ENCODE measurements at places on chromosomes 5 and 9. TPM values are rescaled to one million over a fixed set of nuclear protein-coding genes. Genes with fewer than 3 reads are reported as not detected.

DNA sequence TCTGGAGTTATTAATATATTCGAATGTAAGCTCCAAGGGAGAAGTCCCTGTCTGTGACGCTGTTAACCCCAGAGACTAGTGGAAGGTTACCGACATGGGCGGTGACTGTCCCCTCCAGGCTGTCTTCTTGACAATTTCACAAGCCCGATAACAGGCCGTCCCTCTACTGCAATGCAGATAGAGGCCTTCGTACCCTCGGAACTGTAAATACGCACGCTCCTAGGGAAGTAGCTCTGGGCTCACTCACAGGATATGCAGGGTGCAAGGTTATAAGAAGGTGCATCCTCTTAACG, 680 bp upstream of the RFK start:
- no peaks in the 10 kb centered on the region for H3K27me3 ChIP-seq
- H3K4me1 ChIP-seq: peaks cover 26% of the 10 kb centered on the region
- peak overlapping the region; percentile 85 for H3K4me3 ChIP-seq
- peak; percentile 75 for DNase-seq
- peaks cover 21% of the 10 kb centered on the region for H3K36me3 ChIP-seq

- H3K4me1 ChIP-seq: no peaks in the 10 kb centered on the region
- no peaks in the 10 kb centered on the region for H3K36me3 ChIP-seq
- no peak for DNase-seq
- H3K27ac ChIP-seq: no peak overlapping the region
- no peak overlapping the region for H3K4me3 ChIP-seq
Observed at GRCh38 chr5:180366326-180366725, 13.2 kb upstream of the GFPT2 start.

DNA sequence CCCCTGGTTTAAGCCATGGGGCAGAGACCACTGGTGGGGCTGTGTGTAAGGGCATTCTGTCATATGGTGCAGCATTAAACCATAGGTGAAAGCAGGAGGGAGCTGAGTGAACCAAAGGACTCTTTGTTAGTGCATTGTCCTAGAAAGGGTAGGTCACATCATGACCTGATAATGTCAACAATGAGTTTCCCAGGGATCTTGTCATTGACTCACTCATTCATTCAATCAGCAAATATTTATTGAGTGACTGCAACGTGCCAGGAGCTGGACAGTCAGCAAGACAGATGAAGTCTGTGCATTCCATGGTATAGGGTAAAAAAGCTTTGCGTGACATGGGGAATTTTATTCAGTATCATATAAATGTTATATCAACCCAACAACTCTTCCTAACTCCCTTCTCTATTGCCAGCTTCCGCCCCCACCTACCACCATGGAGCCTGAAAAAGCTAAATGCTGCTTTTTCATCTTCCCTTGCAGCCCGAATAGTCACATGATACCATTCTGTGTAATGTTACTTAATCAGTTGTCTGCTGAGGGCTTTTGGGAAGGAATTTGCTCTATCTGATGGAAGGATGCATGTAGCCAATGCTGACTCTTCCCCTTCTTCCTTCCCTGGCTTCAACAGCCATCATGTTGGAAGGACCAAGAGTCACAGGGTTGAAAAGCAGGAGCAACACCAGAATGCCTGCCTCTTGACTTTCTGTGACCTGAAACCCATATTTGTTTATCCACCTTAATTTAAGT, 11.5 kb upstream of the OTULINL start:
- no peak overlapping the region for H3K27ac ChIP-seq
- no peaks in the 10 kb centered on the region for H3K36me3 ChIP-seq
- H3K27me3 ChIP-seq: no peaks in the 10 kb centered on the region
- no peaks in the 10 kb centered on the region for H3K4me1 ChIP-seq

DNA sequence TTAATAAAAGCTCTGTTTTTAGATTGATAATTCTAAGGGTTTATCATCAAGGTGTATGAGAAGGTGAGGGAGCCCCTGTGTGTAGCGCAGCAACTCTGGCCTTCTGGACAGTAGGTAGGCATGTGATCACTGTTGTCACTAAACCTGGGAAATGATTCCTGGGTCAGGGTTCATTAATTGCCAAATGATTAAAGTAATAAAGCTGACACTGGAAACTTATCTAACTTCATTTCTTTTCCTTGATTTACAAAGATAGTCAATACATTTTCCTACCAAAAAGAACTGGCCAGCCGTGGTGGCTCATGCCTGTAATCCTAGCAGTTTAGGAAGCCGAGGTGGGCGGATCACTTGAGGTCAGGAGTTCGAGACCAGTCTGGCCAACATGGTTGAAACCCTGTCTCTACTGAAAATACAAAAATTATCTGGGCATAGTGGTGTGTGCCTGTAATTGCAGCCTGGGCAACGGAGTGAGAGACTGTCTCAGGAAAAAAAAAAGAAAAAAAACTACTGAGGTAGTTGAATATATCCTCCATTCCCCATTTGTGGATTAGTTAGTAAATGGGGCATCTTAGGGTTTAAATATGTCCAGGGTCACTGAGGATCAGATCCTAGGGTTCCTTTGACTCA, 2.4 kb downstream of the EHMT1 start:
- H3K27ac ChIP-seq: no peak overlapping the region
- H3K27me3 ChIP-seq: no peaks in the 10 kb centered on the region
- peaks cover 47% of the 10 kb centered on the region for H3K4me1 ChIP-seq
- H3K4me3 ChIP-seq: peak overlapping the region; percentile 21
- H3K36me3 ChIP-seq: peaks cover 26% of the 10 kb centered on the region

GRCh38 chr5:133121611-133122150, 69.9 kb downstream of the HSPA4 start:
- no peaks in the 10 kb centered on the region for H3K27me3 ChIP-seq
- H3K36me3 ChIP-seq: no peaks in the 10 kb centered on the region
- DNase-seq: no peak
- no peak overlapping the region for H3K27ac ChIP-seq
- no peaks in the 10 kb centered on the region for H3K4me1 ChIP-seq
- no peak overlapping the region for H3K4me3 ChIP-seq

- no peaks in the 10 kb centered on the region for H3K36me3 ChIP-seq
- H3K27ac ChIP-seq: no peak overlapping the region
- DNase-seq: no peak
- H3K4me3 ChIP-seq: no peak overlapping the region
Observed at GRCh38 chr5:36060420-36060887, 6.2 kb downstream of the UGT3A2 start.

- DNase-seq: no peak
- no peaks in the 10 kb centered on the region for H3K27me3 ChIP-seq
- H3K4me1 ChIP-seq: peaks cover 48% of the 10 kb centered on the region
- no peak overlapping the region for H3K4me3 ChIP-seq
- no peak overlapping the region for H3K27ac ChIP-seq
- peaks cover 2% of the 10 kb centered on the region for H3K36me3 ChIP-seq
Observed at GRCh38 chr5:16546732-16547131, 70.1 kb downstream of the RETREG1 start.

DNA sequence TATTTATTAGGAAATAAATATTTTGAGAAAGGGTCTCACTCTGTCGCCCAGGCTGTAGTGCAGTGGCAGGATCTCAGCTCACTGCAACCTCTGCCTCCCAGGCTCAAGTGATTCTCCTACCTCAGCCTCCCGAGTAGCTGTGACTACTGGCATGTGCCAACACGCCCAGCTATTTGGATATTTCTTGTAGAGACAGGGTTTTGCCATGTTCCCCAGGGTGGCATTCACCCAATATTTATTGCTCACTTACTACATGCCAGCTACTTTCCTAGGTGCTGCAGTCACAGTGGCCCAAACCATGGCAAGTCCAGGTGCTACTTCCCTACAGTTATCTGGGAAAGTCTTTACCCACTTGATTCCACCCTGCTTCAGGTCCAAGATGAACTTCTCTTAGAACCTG, 8.3 kb upstream of the MED7 start:
- peaks cover 4% of the 10 kb centered on the region for H3K36me3 ChIP-seq
- H3K27me3 ChIP-seq: no peaks in the 10 kb centered on the region
- H3K27ac ChIP-seq: peak overlapping the region; percentile 79
- H3K4me3 ChIP-seq: no peak overlapping the region
- H3K4me1 ChIP-seq: peaks cover 65% of the 10 kb centered on the region

DNA sequence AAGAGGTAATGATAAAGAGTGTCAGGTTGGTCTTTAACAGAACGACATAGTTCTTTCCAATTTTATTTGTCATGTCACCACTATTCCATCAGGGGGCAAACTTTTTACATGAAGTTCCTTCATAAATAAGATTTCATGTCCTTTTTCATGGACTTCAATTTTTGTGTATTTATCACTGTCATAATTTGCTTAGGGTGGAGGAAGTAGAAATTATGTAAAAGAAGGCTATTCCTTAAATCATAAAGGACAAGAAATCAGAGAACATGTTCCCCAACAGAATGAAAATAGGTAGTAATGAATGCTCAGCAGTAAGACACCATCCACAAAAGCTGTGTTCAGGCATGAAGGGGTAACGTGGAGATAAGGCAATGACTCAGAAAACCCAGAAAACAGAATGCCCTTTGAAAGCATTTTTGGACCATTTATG, 72.7 kb downstream of the ZFAND5 start:
- no peak overlapping the region for H3K4me3 ChIP-seq
- DNase-seq: no peak
- peaks cover 3% of the 10 kb centered on the region for H3K4me1 ChIP-seq
- peaks cover 3% of the 10 kb centered on the region for H3K27me3 ChIP-seq

DNA sequence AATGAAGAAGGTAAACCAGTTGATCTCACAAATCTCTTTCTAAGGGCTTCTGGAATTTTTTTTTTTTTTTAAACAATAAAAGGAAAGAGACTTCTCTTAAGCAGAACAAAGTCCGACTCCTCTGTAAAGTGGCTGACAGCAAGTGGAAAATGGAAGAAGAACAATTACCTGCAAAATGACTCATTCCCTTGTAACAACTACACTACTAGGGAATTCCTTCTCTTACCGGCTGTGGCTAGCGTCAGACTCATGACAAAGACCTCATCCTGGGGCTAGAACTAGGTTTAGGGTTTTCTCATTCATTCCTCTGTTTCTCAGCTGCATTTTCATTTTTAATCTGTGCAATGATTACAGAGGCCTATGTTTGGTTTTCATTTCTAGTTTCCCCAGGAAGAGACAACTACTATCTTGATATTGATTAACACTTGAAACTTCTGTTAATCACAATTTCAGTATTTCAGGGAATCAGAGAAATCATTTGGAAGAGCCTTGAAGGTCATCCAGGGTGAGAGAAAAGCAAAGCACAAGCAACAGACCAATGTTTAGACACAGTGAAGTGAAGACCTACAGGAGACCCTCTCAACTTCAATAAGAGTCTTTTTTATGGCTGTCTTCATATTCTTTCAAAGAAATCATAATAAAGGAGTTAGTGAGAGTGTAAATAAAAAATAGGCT, 437.9 kb downstream of the RAB3C start:
- H3K4me1 ChIP-seq: peaks cover 65% of the 10 kb centered on the region
- peak overlapping the region; percentile 47 for H3K4me3 ChIP-seq

DNA sequence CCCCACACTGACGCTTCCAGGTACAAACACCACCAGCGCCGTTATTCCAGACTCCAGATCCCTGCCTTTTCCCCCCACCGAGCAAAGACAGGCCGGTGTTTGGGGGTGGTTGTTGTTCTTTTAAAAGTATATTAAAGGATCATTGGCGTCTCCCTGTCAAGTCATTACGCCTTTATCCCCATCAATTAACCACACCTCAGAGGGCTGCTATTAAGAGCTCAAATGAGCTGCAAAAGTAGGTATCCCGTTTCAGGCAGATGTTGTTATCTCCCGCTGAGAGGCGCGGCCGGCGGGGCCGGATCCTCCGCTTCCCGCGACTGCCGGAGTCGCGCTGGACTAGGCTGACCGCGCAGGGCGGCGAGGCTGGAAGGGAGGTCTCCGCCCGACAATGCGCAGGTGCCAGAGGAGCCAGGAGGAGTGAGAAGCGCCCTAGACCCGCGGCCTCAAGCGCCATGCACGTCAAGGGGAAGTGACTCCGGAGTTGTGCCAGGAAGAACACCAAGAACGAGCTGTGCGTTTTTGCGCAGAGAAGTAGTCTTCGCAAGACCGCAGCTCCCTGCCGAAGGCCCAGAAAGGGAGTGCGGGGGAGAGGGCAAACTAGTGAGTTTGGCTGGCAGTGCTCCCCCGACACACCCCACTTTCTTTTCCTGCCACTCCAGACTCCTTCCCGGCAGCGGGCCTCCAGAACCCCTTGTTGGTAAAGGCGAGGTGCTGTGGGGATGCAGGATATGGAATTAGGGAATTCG, 8.2 kb downstream of the NR2F1-AS1 start:
- peak; percentile 26 for DNase-seq
- H3K27me3 ChIP-seq: peaks cover 79% of the 10 kb centered on the region
- H3K4me1 ChIP-seq: peaks cover 24% of the 10 kb centered on the region

GRCh38 chr9:22103685-22104575, 94.8 kb upstream of the CDKN2B start:
- no peak overlapping the region for H3K27ac ChIP-seq
- DNase-seq: no peak
- peaks cover 20% of the 10 kb centered on the region for H3K27me3 ChIP-seq
- no peaks in the 10 kb centered on the region for H3K36me3 ChIP-seq
- no peak overlapping the region for H3K4me3 ChIP-seq

DNA sequence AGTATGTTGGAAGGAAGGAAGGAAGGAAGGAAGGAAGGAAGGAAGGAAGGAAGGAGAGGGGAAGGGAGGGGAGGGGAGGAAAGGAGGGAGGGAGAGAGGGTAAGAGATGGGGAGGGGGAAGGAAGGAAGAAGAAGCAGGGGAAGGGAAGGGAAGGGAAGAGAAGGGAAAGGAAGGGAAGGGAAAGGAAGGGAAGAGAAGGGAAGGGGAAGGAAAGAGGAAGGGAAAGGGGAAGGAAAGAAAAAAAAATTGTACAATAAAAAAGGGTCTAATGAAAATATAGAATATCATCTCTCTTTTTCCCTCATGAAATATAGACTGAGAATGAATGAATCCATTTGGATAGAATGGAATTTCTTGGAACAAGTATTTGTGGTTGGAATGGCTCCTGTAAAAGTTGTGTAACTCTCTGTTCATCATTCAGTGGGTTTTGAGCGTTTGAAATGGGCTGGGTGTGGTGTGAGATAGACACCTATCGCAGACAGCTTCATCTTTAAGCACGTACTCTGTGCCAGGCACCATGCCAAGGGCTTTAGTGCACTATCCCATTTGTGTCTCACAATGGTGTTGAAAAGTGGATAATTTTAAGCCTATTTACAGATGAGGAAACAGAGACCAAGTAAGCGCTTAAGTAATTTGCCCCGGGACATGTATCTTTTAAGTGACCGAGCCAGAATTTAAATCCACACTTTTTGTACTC, 11.6 kb upstream of the PAPPA start:
- H3K27ac ChIP-seq: no peak overlapping the region
- H3K27me3 ChIP-seq: peaks cover 14% of the 10 kb centered on the region
- H3K4me1 ChIP-seq: no peaks in the 10 kb centered on the region
- H3K4me3 ChIP-seq: no peak overlapping the region
- H3K36me3 ChIP-seq: no peaks in the 10 kb centered on the region

DNA sequence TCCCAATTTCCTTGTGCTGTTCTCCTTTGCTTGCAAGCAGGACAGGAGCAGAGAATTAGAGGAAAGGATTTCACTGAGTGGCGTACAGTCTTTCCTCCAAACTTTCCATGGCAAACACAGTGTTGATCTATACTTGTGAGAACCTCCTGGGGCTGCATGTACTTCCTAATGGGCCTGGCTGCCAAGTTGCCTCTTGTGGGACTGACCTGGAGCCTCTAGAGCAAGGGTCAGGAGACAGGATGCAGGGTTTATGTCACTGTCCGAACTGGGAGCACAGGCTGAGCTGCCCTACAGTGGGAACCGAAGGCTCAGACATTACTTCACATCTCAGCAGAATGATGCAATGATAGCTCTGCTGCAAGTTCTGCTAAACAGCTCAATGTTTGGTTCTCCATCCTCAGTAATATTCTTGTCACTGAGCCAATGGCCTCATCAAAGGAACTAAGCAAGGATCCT, 102.3 kb downstream of the ENC1 start:
- no peak overlapping the region for H3K4me3 ChIP-seq
- no peak overlapping the region for H3K27ac ChIP-seq
- no peak for DNase-seq
- peaks cover 6% of the 10 kb centered on the region for H3K27me3 ChIP-seq

The NSA2 gene
- 163 TPM for total RNA-seq

The DBH gene
- total RNA-seq: not detected

The EIF4E1B gene
- not detected for total RNA-seq

The C9orf153 gene
- 0.25 TPM for total RNA-seq

The CDH9 gene
- total RNA-seq: not detected

The ZNF883 gene
- total RNA-seq: 1.3 TPM

Data from activated CD4-positive, alpha-beta T cell treated with anti-CD3 and anti-CD28 coated beads for 36 hours (primary cell).